NCI-H1436 (cell line): ENCODE measurements at places on chromosomes 12 and 14.
A peak's percentile ranks its signal among the peaks of the same experiment; 100 is the strongest.

GRCh38 chr12:57739387-57739786, 845 bp upstream of the AGAP2 start:
- DNase-seq: no peak

DNA sequence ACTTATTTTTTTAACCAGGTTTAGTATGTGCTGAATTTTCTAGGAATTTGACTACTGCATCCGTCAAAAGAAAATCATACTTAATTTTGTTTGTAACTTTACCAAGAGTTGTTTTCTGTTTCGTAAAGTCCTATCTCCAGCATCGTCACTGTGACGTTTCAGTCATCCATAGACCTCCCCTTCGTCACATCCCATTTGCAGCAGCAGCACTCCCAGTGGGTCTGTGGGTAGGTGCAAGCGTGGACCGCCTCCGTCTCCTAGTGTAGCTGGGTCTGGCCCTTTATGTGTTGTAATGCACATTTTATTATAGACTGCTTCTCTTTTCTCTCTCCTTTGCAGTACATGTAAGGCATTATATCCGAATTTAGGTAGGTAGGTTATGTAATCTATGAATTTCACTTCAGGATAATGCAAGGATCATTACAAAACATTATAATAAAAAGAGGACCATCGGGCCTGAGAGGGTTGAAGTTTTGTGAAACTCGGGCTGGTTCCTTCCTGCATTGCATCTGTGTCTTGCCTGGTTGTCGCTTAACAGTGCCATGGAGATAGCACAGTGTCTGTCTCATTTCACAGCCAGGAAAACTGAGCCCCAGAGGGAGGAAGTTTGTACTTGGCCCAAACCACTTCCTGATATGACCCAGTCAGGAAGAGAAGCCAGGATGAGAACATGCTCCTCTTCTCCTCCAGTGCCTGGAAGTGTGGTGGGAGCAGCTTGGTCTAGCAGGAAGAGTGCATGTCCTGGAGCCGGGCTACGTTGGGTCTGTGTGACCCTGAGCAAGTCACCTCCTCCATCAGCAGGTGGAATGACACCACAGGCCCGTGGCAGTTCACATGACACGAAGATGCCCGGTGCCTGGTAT, 41.3 kb downstream of the EVL start:
- DNase-seq: no peak

- DNase-seq: no peak
Measured at GRCh38 chr12:45605624-45606023, 123.9 kb upstream of the ARID2 start.

DNA sequence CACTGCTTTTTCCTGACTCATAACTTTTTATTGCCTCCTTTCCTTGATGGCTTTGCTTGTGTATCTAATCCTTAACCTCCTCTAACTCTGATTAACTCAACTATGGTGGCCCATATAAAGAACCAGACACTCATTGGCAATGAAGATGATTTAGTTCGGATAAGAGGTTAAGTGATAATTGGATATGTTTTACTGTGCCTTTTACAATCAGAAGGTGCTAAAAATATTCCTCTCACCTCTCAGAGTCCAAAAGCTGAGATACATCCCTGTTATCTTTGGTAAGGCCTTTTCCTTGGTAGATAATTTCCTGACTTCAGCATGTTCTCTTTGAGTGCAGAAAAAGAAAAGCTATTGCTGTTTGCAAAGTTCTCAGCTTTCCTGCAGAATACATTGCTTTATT, 367.7 kb downstream of the SLC16A7 start:
- DNase-seq: no peak

- DNase-seq: no peak
Measured at GRCh38 chr14:100065111-100065871, at the start of gene EVL. Gene EVL, plus strand, starts transcription at chr14:100065422. Its CDS starts 79 bp downstream, at chr14:100065501.

- no peak for DNase-seq
Measured at GRCh38 chr12:4272424-4273272, 914 bp upstream of the CCND2 start.

DNA sequence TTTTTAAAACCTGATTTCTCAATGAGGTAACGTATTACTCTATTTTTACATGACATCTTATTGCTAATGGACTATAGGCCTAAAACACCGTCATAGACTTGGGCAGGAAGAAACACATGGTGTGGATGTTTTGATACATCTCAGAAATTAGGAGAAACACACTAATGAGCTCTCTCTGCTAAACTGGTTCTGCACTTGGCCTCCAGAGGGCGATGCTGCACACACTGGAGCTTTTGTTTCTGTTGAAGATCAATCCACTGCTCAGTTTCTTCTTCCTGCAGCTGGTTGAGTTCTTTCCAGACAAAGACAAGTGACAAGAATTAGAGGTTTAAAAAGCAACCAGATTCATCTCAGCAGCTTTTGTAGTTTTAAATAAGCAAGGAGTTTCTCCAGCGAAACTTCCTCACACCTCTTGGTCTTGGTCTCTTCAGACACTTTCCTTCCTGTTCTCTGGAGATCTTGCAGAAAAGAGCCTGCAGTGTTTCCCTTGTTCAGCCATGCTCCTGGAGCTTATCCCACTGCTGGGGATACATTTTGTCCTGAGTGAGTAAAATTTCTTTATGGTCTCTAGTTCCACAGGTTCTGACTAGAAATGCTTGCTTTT, 178.5 kb upstream of the OR4E1 start:
- DNase-seq: no peak

GRCh38 chr12:3534511-3534910, 43.5 kb downstream of the PRMT8 start:
- no peak for DNase-seq

DNA sequence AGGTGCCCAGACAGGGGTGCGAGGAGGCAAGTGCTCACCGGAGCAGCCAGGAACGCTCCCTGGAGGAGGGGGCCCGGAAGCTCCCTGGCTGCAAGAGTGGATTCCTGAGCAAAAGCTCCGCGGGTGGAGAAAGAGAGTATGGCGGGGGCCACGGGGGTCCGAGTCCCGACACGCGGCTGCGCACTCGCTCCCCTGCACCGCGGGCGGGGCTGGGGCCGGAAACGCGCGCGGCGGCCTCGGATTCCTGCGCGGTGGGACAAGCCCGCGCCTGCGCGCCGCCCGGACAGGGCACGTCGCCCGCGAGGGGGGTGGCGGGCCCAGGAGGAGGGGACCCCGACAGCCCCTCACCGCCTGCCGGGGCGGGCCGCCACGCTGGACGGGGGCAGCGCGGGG, 27.8 kb upstream of the GPR132 start:
- no peak for DNase-seq

- DNase-seq: no peak
Measured at GRCh38 chr12:29691161-29691854, 92.4 kb downstream of the TMTC1 start.

- no peak for DNase-seq
Measured at GRCh38 chr14:105064721-105065143, 498 bp downstream of the GPR132 start.

- peak; percentile 51 for DNase-seq
Measured at GRCh38 chr12:47741340-47741703, 16.0 kb upstream of the ENDOU start.

GRCh38 chr12:12133259-12133658, 62.5 kb downstream of the BCL2L14 start:
- no peak for DNase-seq

DNA sequence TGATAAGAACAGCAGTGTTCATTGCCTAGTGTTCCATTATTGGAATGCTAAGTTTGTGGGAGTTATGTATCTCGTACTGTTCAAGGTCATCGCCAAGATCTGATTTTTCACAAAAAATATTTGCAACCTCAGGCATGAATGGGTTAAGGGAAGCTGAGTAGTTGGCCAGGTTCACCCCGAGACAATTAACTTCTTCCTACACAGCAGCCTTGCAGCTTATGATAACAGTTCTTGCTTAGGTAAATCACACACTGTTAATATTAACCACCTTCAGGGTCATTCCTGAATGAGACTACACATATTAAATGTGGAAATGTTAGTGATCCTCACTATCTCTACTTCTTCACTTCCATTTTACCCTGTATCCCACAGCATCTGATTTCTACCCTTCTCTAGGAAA, 18.0 kb downstream of the FKBP11 start:
- no peak for DNase-seq

DNA sequence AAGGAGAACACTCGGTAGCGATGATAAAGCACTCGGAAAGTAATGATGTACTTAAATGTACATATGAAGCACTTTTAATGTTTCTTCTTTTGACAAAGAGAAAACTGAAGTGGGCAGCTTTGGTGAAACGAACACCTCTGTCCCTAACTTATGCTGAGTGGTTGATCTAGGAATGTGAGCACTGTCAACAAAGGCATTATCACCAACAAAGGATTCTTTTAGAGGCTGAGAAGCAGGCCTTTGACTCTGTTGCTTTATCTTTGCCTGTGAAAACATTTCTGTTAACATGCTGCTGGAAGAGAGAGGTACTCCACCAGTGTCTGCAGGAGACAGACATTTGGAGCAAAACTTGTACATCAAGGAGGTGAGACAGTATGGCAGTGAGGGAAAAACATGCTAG, 103.2 kb upstream of the VRK1 start:
- no peak for DNase-seq

DNA sequence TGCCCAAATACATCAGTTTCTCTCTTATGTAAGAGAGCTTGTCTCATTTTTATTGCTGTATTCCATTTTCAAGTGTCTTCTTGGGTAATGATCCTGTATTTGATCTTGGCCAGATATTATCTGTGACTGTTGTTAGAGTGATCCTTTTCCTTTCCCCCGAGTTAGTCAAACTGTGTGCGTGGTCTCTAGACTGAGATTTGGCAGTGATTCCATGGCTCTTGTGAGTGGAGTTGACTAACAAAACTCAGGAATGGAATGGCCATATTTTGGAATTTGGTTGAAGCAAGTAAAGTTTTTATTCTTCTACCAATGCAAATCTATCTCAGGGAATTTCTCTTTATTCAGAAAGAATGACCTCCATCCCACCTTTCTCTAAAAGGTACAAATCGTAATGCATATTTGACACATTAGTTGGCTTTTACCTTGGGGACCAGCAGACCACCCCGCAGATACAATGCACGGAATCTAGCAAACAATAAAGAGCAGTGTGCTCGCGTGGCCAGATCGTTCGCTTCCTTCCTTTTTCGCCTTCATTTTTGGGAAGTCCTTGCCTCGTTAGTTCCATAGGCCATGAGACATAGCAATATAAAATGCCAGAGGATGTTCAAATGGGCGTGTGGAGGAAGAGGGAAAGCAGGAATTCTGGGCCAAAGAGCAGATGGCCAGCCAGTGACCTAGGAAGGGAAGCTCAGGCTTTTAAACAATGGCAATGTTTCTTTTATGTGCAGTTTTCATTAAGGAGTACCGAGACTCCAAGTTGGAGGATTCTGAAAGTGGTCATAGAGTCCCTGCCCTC, 24.4 kb downstream of the ETV6 start:
- DNase-seq: no peak

- no peak for DNase-seq
Measured at GRCh38 chr14:26444822-26445221, 153.0 kb downstream of the NOVA1 start.

DNA sequence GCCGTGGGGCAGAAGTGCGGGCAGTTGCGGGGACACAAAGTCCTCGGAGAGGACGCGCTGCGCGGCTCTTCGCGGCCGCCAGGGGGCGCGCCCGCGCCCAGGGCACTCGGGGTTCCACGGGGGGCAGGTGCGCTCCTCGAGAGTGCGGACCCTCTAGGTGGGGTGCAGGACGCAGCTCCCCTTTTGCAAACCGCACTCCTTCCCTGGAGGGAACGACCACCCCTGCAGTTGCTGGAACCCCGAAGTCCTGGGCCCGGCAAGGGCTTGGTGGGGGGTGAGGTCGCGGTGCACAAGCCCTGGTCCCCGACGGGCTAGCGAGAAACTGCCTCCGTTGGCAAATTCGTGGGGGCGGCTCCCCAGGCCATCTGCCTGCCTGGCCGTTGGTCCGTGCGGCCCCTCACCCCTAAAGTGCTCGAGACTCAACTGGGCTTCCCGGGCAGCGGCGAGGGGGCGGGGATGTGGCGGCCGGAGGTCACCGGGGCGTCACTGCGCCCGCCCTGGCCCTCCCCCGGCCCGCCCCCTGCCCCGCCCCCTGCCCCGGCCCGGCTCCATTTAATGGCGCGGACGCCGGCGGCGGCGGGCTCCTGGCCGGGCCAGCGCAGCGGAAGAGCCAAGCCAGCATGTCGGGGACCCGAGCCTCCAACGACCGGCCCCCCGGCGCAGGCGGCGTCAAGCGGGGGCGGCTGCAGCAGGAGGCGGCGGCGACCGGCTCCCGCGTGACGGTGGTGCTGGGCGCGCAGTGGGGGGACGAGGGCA, at the start of gene ADSS1:
Gene ADSS1 (plus strand): TSS at position 579 of the 756 bp plus-strand sequence. CDS start 42 bp downstream, at position 621.
- DNase-seq: no peak

- DNase-seq: no peak
Measured at GRCh38 chr12:12823811-12824210, 10.7 kb downstream of the DDX47 start.

- no peak for DNase-seq
Measured at GRCh38 chr14:56005191-56006053, 112.8 kb upstream of the PELI2 start.

DNA sequence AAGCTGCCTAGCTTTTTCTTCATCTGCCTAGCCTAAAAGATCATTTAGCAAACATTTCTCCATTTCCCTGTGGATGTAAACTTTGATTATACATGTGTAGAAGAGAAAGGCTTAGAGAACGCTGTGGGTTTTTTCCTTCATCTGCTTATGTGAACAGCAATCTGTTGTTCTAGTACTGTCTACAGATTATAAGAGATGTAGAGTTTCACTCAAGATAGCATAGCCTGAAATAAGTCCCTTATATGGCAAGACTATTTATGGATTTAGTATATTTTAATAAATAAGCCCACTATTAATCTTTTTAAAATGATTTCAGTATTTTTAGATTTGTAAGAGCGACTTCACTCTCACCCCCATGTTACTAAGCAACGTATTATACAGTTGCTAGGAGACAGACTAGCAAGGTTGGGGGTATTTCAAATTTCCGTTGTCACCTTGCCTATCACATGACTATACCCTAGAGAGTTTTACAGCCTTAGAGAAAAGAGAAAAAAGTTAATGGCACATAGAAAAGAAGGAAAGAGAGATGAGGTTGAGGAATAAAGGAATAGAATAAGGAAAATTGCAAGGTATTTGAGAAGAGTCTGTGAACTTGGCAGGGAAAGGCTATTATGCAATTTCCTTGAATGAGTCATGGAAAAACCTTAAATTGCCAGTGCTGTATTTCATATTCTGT, 12.2 kb upstream of the TUBA1A start:
- DNase-seq: peak; percentile 92

DNA sequence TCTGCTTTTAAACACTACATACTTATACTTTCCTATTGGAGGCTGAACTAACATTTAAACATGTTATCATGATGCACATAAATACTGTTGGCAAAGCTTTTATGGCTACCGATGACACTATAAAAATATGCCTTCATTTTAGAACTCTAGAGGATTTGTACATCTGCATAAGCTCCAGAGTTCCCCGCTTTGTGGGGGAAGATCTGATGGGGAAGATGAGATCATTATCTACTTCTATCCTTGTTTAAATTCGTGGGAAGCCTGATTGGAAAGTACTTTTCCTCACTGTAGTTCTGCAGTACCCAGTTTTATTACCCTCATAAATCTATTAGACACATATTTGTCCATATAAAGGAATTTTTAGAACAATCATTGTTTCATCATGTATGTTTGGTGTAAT, 299.6 kb upstream of the ATP2B1 start:
- no peak for DNase-seq
